ENCODE measurements at places on chromosomes 16 and 17.
A peak's percentile ranks its signal among the peaks of the same experiment; 100 is the strongest.

GRCh38 chr16:26724189-26724588 lies 342.5 kb upstream of the C16orf82 start:
- no peak for DNase-seq

DNA sequence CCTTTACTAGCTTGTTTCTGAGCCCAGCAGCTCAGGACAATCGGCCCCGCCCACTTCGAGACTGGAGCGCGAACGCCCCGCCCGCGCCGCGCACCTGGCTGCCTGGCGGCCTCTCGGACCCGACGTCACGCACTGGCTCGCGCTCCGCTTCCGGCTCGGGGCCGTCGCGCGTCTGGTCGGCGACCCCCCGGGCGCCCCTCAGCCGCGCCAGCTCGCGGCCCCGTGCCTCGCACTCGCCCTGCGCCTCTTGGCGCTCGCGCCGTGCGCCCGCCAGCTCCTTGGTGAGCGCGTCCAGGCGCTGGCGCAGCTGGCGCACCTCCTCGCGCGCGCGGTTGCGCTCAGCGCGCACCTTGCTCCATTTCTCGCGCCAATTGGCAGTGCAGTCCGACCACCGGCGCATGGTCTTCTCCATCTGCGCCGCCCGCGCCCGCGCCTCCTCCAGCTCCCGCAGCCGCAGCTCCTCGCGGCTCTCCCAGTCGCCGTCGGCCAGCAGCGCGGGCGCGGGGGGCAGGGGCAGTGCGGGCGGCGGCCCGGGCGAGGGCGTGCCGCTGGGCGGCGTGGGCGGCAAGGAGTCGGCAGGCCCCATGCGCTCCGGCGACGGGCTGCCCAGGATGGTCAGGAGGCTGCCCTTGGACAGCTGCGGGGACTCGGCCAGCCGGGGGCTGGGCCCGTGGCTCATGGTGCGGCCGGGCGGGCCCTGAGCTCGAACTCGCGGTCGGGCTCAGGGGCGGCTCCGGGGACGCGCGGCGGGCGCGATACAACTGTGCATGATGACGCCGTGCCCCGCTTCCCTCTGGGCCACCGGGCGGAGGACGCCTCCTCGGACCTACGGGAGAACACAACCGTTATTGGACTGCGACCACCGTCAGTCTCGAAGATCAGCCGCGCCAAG lies 7.6 kb downstream of the CCDC102A start:
- no peak for DNase-seq

GRCh38 chr16:53065461-53066061 lies 10.8 kb downstream of the CHD9 start:
- DNase-seq, result no peak

GRCh38 chr17:19291646-19292376 lies 54.6 kb downstream of the EPN2 start:
- DNase-seq, result no peak

DNA sequence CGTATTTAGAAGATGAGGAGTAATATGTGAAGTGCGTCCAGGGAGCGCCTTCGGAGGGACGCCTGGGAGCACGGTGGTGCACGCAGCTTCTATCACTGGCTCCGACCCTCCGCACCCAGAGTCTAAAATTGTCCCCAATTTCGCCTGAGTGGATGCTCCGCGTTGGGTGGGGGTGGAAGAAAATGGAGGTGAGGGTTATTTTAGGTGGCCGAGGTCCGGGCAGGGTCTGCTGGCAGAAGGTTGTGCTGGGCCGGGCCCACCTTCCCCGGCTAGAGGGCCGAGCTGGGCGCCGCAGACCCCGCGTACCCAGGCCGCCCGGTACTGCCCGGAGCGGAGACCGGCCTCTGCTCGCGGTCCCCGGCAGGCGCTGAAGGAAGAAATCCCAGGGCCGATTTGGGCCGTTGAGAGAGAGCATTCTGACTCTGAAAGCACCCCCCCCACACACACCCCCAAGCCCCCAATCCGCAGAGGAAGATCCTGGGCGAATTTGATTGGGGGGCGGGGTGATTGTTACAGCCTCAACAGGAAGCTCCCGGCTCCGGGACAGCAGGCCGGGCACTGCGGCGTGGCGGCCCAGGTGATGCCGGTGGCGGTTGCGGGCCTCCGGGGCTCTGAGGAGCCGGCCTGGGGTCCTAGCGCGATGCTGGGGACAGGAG lies 3.0 kb downstream of the BAHCC1 start:
- DNase-seq, result no peak

DNA sequence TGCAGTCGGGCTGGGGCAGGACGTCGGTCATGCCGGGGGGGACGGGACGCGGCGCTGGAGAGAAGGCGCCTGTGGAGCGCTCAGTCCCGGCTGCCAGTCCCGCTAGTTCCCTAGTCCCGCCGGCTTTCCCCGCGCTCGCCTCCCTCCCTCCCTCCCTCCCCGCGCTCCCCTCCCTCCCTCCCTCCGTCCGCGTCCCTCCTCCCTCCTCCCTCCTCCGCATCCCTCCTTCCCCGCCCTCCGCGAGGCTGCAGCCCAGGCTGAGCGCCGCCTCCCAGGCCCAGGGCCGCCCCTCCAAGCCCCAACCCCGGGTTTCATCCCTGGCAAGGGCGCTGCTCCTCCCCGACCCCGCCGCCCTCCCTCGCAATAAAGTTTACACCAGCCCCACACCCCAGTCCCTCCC lies 34.8 kb downstream of the TIMM22 start:
- no peak for DNase-seq

- no peak for DNase-seq
Measured at GRCh38 chr16:69924777-69925191, 26.4 kb upstream of the CLEC18A start.

DNA sequence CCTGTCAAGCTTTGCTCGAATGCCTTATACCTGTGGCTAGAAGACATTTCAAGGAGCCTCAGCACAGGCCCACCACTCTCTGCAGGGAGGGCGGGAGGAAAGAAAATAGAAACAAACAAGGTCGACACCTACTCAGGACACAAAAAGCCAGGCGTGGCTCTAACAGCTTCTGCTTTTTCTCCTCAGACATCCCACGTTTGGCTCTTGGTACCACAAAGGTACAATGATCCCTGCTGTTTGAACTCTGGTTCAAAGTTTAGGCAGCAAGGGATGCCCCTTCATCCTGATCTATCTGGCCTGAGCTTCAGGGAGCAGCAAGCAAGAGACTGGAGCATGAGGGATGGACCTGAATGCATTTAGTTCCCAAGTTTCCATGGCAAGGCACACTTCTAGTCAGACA lies 57.1 kb downstream of the CREBBP start:
- DNase-seq, result no peak

GRCh38 chr17:52546990-52547389 lies 388.5 kb upstream of the CA10 start:
- no peak for DNase-seq

DNA sequence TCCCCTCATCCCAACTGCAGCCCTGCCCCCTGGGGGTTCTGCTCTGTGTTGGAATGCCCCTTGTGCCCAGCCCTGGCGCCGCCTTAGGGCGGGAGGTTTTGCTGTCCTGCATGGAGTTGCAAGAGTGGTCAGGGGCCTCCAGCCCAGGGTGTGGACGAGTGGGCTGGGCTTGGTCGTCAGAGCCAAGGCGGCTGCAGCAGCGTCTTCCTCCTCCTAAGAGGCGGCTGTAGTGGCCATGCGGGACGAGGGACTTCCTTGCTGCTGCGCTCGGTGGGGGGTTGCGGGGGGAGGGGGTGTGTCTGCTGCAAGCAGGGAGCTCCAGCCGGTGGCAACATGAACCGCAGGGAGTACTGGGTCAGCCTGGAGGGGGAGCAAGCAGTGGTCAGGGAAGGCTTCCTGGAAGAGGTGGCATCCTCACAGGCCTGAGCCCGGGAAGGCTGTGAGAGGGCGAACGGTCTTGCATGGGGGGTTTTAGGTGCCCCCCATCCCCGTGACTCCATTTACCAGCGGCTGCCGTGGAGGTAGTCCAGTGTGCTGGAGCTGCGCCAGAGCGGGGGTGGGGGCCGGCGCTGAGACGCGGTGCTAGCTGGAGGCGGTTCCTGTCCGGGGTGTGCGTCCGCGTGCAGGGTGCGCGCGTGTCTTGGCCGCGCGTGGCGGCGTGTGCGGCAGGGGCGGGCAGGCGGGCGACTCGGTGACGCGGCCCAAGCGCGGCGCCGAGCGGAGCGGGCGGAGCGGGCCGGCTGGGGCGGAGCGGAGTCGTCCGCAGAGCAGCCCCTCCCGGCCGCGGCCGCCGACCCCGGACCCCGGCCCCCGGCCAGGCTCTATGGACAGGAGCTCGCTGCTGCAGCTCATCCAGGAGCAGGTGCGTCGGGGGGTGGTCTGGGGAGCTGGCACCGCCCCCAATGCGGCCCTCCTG lies at the start of gene RHBDL1:
Gene RHBDL1, plus strand, starts transcription at position 704 of the 916 bp plus-strand sequence. Its CDS starts 120 bp downstream, at position 824.
- DNase-seq, result no peak

DNA sequence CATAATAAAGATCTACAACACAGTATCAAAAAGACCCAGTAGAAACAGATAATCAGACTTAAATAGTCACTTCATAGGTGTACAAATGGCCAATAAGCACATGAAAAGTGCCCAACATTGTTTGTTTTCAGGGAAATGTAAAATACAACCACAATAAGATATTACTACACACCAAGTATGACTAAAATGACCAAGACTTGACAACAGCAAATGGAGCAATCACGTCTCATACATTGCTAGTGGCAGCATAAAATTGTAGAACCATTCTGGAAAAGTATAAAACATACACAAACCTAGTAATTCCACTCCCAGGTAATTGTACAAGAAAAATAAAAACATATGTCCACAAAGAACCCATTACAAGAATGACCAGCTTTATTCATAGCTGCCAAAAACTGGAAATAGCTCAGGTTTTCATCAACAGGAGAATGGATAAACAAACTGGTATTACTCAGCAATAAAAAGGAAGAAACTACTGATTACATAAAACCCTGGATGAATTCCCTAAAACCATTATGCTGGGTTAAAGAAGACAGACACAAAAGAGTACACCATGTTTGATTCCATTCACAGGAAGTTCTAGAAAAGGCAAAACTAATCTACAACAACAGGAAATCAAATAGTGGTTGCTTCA lies 85.6 kb downstream of the TTC19 start:
- DNase-seq, result no peak

- DNase-seq, result no peak
Measured at GRCh38 chr16:1158456-1159324, 5.8 kb downstream of the CACNA1H start.

DNA sequence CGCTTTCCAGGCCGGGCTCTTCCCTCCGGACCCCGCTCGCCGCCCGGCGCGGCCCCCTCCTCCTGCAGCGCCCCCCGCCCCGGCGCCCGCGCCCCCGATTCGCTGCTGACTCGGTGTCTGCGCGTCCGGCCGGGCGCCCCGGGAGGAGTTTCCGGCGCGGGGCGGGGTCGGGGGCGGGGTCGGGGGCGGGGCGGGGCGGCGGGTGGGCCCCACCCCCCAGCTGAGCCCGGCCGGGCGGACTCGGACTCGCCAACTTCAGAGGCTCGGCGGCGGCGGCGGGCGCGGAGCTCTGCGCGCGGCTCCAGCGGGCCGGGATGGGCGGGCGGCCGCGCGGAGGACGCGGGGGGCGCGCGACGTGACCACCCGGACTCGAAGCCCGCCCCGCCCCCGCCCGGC lies at the start of gene METRNL:
Gene METRNL, plus strand, starts transcription at position 258 of the 396 bp plus-strand sequence. CDS start 207 bp downstream, outside the sequence.
- peak; percentile 28 for DNase-seq

DNA sequence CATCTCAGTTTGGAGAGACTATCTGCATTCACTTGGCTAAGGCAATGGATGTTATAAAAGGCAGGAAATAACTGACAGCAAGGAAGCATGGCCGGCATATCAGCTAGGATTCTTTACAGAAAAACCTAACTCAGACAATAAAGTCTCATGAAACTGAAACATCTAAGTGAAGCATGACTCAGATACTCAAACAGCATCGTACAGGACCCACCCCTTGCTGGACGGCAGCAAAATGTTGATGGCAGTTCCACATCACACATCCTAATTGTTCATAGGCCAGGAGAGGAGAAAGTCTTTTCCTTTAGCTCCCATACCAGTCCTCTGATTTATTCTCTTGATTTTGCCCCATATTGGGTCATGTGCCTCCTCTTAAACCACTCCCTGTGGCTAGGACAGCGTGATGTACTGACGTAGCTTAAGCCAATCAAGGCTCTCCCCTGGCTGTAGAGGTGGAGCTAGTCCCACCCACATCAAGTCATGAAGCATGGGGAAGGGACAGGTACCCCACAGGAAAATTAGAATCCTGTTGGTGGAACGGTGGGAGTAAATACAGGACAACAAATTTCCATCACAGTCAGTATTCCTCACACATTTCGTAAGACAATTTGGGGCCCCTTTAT lies 178.9 kb downstream of the IRX3 start:
- DNase-seq, result no peak

- no peak for DNase-seq
Measured at GRCh38 chr16:66548868-66549267, 1.1 kb downstream of the TK2 start.

GRCh38 chr17:42878123-42878880 lies 22.3 kb upstream of the G6PC1 start:
- DNase-seq, result no peak

- DNase-seq, result no peak
Measured at GRCh38 chr17:10172241-10172741, 26.1 kb downstream of the GAS7 start.

- DNase-seq, result no peak
Measured at GRCh38 chr17:34979650-34980352, 511 bp upstream of the LIG3 start.

DNA sequence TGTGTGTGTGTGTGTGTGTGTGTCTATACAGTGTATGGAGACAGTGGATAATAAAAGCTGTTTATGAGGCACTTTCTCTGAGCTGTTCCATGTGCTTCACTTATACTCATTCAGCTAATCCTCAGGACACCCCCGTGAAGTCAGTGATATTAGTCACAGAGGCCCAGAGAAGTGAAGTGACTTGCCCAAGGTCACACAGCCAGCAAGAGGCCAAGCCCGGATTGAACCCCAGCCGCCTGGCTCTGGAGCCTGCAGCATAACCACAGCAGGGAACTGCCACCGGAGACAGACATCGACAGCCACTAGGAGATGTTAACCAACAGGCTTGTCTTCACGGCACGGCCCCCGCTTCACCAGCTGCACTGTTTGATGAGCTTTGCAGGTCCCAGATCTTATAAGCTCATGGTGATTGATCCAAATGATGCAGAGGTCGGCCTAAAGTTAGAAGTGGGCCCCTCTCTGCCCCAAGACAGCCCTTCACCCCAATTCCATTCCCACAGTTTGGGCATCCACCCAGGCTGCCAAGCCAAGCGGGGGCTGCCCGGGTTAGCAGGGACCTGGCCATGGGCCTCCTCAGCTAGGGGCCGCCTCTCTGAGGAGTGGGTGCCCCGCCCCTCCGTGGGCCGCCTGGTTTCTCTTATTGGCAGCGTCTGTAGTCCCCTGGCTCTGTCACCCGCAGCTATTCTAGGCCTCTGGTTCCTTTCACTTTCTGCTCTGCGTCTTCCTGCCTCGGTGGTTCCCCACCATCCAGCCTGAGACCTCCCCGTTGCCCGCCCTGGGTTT lies 30.9 kb downstream of the SOCS1 start:
- no peak for DNase-seq
